ENCODE measurements at places on chromosomes 16 and 17.

DNA sequence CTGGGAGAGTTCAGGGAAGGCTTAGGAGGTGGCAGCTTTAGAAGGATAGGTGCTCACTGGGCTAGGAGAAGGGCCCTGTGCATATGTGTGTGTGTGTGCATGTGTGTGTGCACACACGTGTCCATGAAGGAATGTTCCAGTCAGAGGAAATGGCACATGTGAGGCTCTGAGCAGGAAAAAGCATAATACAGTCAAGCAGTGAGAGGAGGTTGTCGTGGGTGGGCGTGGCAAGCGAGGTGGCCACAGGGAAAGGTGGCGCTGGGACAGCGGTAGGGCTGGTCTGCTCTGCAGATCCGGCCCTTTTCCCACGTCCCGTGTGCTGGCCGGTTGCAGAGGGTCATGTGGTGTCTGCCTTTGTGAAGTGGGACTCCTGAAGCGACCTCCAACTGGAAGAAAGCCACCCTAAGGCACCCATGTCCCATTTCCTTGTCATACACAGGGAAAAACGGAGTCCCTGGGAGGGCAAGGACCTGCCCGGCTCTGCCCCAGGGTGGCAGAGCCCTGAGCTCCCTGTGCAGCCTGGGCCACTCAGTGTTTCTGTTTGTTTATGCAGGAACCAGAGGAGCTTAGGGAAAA, 40.1 kb downstream of the NT5M start:
- DNase-seq: no peak

DNA sequence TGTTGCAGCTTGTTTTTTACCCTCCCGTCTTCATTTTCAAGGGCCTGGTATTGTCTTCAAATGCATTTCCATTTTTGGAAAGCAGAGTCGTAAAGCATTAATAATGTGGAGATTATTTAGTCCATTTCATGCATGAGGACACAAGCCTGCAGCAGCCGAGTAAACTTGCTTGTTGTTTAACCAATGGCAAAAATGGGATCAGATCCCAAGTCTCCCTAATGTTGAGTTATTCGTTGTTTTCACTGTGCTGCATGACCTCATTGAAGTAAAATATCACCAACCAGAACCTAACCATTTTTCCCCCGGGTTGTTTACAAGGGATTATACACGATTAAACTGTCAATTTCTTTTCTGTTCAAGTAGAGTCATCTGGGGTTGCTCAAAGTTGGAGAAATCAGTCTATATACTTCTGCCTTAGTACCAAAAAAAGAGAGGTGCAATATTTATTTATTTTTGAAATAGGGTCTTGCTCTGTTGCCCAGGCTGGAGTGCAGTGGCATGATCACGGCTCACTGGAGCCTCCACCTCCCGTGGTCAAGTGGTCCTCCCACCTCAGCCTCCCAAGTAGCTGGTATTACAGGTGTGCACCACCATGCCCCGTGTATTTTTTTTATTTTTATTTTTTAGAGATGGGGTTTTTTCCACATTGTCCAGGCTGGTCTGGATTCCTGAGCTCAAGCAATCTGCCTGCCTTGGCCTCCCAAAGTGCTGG, 12.4 kb downstream of the AMZ2 start:
- no peak for DNase-seq

GRCh38 chr16:4696172-4696904, 3.0 kb downstream of the NUDT16L1 start:
- DNase-seq: no peak

- DNase-seq: peak; percentile 72
These were observed 1.5 kb downstream of the TMEM102 start for GRCh38 chr17:7436556-7437368.

GRCh38 chr17:15513856-15514459, 46.5 kb upstream of the CDRT4 start:
- DNase-seq: no peak

GRCh38 chr16:9072806-9073341, 18.6 kb upstream of the HAPSTR1 start:
- no peak for DNase-seq

GRCh38 chr17:61149862-61150362, 249.7 kb upstream of the TBX2 start:
- peak; percentile 69 for DNase-seq

Measured in HuH-7 (cell line).